Myocyte (in vitro differentiated cells): ENCODE measurements at places on chromosomes 2 and 18. TPM values are rescaled to one million over a fixed set of nuclear protein-coding genes. Genes with fewer than 3 reads are reported as not detected.

Gene CBLN2
- total RNA-seq: 0.10 and 0.11 TPM in 2 replicates

GRCh38 chr2:30984148-30984547 is 154.1 kb downstream of the GALNT14 start:
- DNase-seq: no peak

GRCh38 chr2:16552202-16552601 is 113.4 kb downstream of the CYRIA start:
- DNase-seq: no peak

GRCh38 chr2:229712136-229712535 is 2.2 kb downstream of the DNER start:
- no peak for DNase-seq

DNA sequence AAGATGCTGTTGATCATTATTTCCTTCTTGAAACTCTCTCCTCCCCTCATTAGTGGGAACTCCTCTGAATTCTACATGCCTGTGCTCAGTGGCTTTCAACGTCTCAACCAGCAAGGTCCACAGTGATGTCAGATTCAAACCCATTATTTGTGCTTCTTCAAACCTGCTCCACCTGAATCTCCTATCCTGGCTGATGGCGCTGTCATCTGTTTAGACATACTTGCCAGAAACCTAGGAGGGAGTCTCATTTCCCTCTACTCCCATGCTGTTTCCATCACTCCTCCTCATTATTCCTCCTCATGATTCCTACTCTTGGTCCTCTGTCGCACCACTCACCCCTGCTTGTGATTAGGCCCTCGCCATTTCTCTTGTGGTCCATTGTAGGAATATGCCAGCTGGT is 2.9 kb upstream of the LPIN2 start:
- DNase-seq: no peak
